ENCODE measurements at places on chromosomes 3 and 15. TPM values are rescaled to one million over a fixed set of nuclear protein-coding genes. Genes with fewer than 3 reads are reported as not detected.

GRCh38 chr3:128617270-128617556 lies 33.4 kb downstream of the RPN1 start:
- no peak for DNase-seq

DNA sequence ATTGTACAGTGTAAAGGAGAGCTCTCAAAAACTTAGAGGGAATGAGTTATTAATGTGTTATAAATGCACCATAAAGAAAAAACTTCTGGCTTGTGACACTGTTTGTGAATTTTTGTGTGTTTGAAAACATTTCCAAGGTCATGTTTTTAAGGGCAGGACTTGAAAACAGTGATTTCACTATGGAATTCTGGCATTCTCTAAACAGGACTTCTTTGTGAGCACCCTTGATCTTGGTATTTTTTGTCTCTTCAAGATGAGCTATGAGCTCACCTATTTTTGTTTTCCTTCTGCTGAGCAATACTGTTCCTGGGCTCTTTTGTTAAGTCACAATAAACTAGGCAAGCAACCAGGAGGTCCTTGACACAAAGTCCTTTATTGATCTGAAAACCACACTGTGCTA lies 284.4 kb downstream of the RBMS3 start:
- DNase-seq, result no peak

DNA sequence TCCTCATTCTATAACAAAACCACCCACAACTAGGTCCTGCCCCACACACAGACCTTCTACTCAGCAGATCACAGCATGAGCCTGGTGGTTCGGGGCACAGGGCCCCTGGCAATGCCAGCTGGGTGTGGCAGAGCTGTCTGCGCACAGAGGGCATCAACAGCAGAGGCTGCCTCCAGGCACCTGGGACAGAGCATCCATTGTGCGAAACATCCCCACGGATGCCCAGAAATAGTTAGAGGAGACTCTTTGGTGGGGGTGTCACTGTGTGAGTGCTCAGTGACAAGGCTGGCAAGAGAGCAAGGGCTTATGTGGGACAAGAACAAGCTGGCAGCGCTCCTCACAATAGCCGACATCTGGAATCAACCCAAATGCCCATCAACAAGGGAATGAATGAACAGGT lies 487.4 kb upstream of the PROK2 start:
- no peak for DNase-seq

- no peak for DNase-seq
These were observed 207.1 kb downstream of the GBE1 start for GRCh38 chr3:81554388-81554787.

DNA sequence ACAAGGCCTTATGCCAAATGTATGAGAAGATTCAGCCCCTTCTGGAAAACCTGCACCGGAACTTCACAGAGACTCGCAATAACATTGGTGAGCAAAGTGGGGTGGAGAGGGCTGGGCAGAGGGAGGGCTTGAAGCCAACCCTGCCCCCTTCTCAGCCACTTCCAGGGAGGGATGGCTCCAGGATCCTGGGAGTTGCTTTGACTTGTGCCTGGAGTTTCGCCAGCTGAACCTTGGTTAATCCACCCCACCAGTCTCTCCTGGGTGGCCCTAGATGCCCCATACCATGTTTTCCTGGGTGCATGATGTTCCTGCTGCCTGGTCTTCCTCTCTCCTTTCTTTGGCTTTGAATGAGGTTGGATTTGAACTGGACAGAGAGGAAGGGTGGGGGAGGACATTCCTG lies 10.8 kb downstream of the TBC1D21 start:
- no peak for DNase-seq

DNA sequence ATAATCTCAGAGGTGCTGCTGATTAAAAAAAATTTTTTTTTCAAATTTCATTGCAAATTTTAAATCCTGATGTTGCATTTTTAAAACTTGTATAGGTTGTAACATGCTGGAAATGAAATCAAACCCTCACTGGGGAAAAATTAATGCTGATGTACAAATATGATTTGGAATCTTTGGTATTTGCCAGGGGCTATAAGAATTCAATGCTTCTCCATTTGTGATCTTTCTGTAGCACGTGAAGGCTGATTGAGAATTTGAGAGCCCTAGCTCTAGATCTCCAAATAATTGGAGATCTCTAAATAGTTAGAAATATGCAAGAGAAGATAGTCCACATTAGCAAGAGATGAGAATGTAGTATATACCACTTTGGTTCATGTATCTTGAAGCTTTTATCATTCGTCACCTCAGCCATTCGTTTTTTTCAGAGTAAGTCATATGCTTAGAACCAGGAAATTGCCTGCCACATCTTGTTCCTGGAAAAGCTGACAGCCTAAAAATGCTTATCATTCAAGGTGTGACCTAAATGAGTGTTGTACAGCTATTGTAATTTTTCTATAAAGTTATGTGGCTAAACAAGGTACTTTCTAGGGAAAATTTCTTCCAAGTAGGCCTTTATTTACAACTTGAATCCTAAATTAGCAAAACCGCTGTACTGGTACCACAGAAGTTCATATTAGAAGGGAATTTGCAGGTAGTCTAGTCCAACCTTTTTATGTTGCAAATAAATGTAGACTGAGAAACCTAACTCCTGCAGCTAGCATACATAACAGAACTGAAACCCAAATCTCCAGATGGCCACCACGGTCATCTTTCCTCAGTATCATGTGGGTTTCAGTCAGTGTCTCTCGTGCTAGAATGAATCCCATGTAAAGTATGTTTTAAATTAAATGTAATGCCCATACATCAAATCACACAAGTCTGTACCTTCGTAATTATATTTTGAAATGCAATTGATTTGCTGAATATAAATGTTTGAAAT lies 48.5 kb downstream of the FNDC3B start:
- DNase-seq, result no peak

DNA sequence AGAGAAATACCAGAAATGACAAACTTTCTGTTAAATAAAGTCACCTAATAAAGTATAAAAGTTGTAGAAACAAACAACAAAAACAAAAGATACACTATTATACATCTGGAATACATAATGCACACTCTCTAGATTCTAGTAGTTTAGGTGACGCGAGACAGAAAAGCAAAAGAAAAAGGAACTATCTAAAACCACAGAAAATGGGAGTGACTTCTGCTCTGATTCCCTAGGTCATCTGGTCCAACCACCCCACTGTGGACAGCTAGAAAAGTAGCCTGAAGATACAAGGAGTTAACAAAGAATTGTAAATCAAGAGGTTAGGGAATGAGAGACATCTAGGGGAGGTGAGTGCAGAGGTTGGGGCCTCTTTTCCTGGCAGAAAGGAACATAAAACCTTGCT lies 39.1 kb downstream of the DHX36 start:
- no peak for DNase-seq

Gene LIPC
- not detected for polyA plus RNA-seq

GRCh38 chr3:32644380-32644779 lies 40.6 kb upstream of the CNOT10 start:
- DNase-seq, result no peak

Gene CACNA2D3
- polyA plus RNA-seq, result 0.72 TPM

DNA sequence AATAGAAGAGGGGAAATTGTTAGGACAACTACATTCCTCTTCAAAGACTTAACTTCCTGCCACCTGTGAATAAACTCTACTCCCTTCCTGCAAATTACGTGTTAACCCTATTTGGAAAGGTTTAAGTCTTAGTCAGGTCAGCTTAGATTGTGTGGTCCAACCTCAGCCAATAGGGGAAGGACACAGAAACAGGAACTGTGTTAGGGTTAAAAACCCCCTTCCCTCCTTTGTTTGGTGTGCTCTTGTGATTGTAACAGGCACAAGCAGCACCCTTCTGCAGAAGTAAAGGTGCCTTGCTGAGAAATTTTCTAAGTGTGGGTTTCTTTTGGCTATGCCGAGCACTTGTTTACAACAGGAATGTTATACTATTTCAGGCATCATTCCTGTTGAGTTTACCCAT lies 45.0 kb upstream of the FSTL1 start:
- DNase-seq, result no peak

Gene IL12A
- 0.15 TPM for polyA plus RNA-seq

DNA sequence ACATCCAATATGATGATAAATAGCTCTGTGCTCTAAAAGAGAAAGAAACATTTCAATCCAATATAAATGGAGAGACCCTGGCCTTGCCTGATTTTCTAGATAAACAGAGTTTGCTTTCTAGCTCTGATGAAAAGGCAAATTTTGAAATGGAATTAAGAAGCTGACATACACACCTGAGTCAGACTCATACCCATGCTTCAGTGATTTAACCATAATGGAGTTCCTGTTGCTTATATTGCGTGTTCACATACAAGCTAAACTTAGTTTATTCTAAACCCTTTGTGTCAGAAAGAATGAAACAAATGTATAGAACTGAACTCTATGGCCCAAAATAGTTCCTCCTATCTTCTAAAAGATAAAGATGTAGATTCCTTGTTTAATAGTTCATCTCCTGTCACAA lies 760.8 kb upstream of the ARPP21 start:
- no peak for DNase-seq

GRCh38 chr3:127226946-127227842 lies 34.3 kb downstream of the PRR23E start:
- DNase-seq, result no peak

DNA sequence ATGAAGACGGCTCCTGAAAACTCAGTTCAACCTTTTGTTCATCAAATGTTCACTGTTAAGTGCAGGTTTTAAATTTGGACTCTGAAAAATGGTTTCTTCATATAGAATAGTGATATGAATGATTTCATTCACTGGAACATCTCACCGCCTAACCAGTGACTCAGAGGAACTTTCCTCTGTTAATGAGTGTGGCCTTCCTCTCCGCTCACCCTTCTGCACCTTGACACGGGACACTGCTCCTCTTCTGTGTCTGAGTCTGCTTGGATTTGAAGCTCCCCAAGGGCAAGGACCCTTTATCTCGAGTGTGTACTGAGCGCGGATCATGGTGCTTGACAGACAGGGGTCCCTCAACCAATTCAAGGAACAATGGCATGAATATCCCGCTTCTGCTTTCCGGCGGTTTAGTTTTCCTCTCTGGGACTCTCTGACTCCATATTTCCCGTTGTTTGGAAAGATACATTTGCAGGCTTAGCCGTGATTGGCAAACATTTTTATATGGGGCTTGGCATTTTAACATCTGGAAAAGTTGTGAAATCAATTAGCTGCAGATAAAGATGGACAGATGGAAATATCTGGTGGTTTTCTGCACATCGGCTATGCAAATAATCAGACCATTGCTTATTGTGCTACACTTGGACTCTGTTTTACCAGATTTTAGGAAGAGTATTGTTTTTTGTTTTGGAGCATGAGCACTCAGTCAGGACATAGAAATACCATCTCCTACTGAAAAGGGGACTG lies 20.9 kb downstream of the KBTBD8 start:
- no peak for DNase-seq

Gene SAXO2
- 2.5 TPM for polyA plus RNA-seq

- no peak for DNase-seq
These were observed 324.6 kb downstream of the MAGI1 start for GRCh38 chr3:65714134-65714533.

Gene TLR9
- polyA plus RNA-seq, result not detected
